Upper lobe of right lung (tissue), 1 donor: ENCODE measurements at places on chromosomes 16 and 17. TPM values are rescaled to one million over a fixed set of nuclear protein-coding genes. Genes with fewer than 3 reads are reported as not detected.

The KLHL10 gene
- 0.29 TPM for total RNA-seq

The STH gene
- not detected for total RNA-seq

The SLC16A5 gene
- 40.5 TPM for total RNA-seq

The ADAD2 gene
- total RNA-seq = 0.52 TPM

The CTF1 gene
- 9.3 TPM for total RNA-seq

The SPDYE4 gene
- not detected for total RNA-seq

The ZSCAN10 gene
- not detected for total RNA-seq

The FBXW10 gene
- not detected for total RNA-seq

The LGALS9 gene
- total RNA-seq = 185 TPM

The AURKB gene
- 1.4 TPM for total RNA-seq

The TNK1 gene
- total RNA-seq = 5.8 TPM

The DDX19B gene
- total RNA-seq = 27.6 TPM

The PRCD gene
- 7.7 TPM for total RNA-seq

The RUNDC3A gene
- total RNA-seq = 0.32 TPM

The CEMP1 gene
- 1.4 TPM for total RNA-seq

The KRTAP9-3 gene
- not detected for total RNA-seq

The TOM1L1 gene
- 33.6 TPM for total RNA-seq

The ZP2 gene
- 0.67 TPM for total RNA-seq

The OGFOD1 gene
- total RNA-seq = 34.4 TPM

The MSLN gene
- total RNA-seq = 93.3 TPM

The MEFV gene
- total RNA-seq = 8.3 TPM

The GDPD1 gene
- total RNA-seq = 3.9 TPM
